Ascending aorta (tissue), 2 donors: ENCODE measurements at places on chromosomes 3 and 15. TPM values are rescaled to one million over a fixed set of nuclear protein-coding genes. Genes with fewer than 3 reads are reported as not detected.

DNA sequence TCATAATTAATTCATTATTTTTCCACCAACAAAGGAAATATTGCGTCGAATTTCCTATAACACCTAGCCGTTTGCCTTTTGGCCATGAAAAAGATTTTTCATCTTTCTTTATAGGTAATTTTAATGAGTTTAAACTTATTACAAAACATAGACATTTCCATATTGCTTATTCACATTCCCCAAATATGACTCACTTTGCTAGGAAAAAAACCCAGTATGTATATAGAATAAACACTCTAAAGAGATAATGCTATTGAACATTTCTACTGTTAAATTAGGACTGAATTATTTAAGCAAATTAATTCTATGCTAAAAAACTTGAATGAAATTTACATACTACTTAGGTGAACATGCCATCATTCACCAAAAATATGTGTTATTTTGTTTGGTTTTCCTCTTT, 16.2 kb downstream of the ZPLD1 start:
- DNase-seq, result no peak

GRCh38 chr3:167653760-167654159, at the start of gene WDR49:
Gene WDR49 (minus strand): TSS chr3:167653942. CDS start chr3:167653425, 517 bp downstream.
- no peak for DNase-seq

DNA sequence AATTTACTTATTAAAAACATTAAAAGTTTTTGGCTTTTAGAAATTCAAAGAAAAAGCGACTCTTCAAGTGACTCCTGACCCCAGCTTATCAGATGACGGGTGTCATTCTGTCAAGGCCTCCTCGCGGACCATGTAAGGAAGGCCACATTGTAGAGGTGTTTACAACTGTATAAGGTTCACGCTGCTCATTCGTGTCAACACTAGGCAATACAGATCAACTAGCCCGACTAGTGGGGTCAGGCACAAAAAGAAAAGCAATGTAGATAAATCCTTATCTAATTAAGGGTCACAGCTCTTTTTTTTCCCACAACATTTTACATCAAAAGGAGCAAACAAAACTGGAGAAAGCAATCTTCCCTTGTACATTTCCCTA, 207.5 kb upstream of the NR2F2 start:
- no peak for DNase-seq

DNA sequence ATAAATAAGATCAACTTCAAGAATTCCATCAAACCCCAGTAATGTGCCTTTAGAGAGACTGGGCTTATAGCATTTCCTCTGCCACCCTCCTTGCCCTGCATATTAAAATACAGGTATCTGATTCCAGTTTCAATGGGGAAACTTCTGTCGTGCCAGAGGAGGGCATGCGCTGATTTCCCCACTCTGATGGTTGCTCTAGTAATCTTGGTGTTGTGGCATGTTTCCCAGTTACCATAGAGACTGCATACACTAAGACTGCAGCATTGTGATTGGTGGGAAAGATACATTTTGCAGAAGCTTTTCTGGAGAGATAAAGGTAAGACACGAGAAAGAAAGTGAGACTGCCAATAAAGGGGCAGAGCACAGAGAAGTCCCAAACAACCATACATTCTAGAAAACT, 225.6 kb downstream of the TIGIT start:
- no peak for DNase-seq

GRCh38 chr3:115113367-115113766, 33.7 kb downstream of the ZBTB20 start:
- no peak for DNase-seq

DNA sequence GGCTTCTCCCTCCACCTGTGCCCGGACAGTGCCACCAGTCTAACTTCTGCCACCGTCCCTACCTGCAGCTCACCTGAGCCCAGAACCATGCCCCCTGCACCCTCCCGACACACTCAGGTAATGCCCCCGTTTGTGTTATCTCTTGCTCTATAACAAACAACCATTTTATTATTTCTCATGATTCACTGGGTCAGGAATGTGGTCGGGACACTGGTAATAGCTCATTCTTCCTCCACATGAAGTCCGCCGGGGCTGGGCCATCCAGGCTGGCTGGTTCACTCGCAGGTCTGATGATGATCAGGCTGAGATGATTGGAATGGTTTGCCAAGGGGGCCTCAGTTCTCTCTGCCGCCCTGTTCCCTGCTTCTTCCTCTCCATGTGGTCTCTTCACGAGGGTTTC, 20.3 kb upstream of the NR2E3 start:
- DNase-seq, result no peak

- no peak for DNase-seq
Measured at GRCh38 chr3:189863031-189863430, 231.8 kb downstream of the TP63 start.

- DNase-seq, result no peak
Measured at GRCh38 chr15:76181705-76182107, 121.9 kb downstream of the TMEM266 start.

DNA sequence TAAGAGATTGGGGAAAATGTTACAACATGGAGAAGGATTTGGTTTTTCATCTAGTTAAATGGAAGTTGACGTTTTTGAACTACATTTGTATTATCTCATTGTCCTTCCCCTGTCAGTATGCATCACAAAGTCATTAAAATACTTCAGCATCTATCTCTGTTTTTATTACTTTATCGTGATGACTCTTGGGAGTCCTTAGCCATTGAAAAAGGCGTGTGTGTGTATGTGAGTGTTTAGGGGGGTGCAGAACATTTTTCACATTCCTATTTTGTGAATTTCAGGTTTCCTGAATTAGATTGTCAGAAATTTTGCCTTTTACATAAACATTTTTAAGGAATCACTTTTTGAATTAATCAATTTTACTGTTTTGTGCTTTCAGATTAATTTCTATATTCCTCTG, 360.6 kb upstream of the SGO1 start:
- DNase-seq, result no peak

DNA sequence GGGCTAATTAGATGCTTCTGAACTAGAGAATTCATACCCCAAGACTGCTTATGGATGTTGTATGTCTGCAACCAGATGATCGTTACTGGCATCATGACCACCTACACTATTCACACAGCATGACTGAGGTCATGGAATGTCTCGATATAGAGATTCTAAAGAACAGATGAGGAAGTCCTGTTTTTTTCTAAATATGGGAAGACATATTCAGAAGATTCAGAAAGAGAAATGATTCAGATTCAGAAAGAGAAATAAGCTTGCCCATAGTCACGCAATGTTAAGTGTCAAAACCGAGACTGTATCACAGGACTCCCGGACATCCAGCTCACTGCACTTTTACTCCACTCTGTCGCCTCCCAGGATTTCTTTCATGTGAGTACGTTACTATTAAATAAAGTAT, 136.2 kb downstream of the TPRG1 start:
- DNase-seq, result no peak

- no peak for DNase-seq
Measured at GRCh38 chr15:94105760-94106159, 125.6 kb upstream of the MCTP2 start.

- DNase-seq, result no peak
Measured at GRCh38 chr3:80405618-80406017, 637.8 kb upstream of the ROBO1 start.

- no peak for DNase-seq
Measured at GRCh38 chr15:33975022-33975565, 6.8 kb downstream of the CHRM5 start.

DNA sequence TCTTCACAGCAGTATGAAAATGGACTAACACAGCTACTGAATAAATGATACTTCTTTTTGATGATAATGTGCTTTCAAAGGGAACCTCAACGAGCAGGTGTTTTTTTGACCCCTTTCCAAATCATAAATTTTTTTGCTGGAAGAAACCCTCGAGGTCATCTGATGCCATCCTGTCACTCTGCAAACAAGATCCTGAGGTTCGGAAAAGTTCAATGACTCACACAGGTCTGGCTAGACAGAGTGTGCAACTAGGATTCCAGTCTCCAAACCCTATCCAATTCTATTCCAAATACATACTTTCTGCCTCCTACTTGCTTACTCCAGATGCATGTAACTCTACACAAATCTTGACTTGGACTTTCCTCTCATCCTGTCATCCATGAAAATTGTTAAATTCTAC, 124.7 kb downstream of the NEDD4 start:
- no peak for DNase-seq

- no peak for DNase-seq
Measured at GRCh38 chr15:83510001-83510400, 62.9 kb downstream of the SH3GL3 start.

GRCh38 chr3:148186881-148187280, 510.8 kb upstream of the AGTR1 start:
- DNase-seq, result no peak

- DNase-seq, result no peak
Measured at GRCh38 chr3:62404321-62404720, 31.0 kb upstream of the FEZF2 start.

GRCh38 chr3:89380016-89380415, 272.6 kb downstream of the EPHA3 start:
- no peak for DNase-seq

DNA sequence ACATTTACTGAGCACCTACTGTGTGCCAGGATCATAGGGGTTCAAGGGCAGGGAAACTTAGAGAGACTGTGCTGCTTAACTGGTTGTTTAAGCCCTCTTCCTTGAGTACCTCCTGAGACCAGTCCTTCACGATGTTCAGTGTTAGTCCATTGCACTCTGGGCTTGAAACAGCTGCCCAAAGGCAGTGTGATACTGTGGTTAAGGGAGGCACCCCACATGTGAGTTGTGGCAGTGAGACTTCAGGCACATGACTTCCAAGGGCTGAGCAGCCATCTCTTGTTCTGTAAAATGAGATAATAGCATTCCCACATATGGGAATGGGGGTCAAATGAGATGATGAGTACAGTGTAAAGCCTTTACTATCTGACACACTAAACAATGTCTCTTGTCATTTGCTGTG, 75.1 kb downstream of the LINGO1 start:
- DNase-seq, result no peak

GRCh38 chr3:151008699-151009098, 36.2 kb upstream of the CLRN1 start:
- no peak for DNase-seq

DNA sequence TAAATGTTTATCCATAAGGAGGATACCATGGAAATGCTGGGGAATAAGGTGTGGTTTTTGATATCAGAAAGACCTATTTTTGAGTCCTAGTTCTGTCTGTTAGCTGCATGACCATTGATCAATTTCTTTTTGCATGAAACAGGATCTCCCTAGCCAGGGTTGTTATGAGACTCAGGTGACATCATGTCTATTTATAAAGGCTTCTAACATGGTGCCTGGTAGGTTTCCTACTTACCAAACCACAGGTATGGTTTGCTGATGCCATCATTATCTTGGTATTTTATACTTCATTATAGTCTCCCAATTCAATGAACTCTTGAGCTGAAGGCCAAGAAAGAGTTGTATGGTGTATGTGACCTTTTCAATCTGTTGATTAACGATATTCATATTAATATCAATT, 144.0 kb downstream of the CLSTN2 start:
- DNase-seq, result no peak

DNA sequence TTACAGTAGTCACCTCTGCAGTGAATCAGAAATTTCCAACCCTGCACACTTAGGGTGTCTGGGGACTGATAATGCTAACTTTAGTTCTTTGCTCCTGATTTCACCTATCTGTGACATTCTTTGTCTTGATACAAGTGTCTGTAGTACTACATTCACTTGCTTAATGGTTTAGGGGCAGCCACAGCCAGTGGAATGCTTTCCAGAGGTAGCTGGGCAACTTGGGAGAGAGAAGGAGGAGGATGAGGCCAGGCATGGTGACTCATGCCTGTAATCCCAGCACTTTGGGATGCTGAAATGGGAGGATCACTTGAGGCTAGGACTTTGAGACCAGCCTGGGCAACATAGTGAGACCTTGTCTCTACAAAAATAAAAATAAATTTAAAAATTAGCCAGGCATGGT, 8.5 kb downstream of the BAHD1 start:
- no peak for DNase-seq

DNA sequence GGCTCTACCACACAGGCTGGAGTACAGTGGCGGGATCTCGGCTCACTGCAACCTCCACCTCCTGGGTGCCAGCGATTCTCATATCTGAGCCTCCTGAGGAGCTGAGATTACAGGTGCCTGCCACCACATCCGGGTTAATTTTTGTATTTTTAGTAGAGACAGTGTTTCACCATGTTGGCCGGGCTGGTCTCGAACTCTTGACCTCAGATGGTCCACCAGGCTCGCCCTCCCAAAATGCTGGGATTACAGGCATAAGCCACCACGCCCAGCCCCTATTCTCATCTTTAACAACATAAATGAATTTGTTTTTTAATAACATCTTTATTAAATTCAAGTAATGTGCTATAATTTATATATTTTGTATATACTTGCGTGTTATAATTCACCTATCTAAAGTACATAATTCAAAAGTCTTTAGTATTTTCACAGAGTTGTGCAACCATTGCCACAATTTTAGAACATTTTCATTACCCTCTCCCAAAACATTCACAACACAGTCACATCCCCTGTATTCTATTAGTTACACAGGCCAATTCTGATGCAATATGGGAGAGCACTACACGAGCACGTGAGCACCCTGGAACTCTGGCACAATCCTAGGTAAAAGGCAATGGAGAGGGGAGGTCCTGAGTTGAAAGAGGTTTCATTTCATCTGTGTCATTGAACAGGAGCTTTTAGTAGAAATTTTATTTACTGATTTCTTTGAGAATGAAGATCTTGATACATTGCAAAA, 21.2 kb upstream of the MTMR14 start:
- no peak for DNase-seq

GRCh38 chr3:16848007-16848406, 36.7 kb upstream of the PLCL2 start:
- DNase-seq, result no peak

- no peak for DNase-seq
Measured at GRCh38 chr3:170724599-170725280, 138.9 kb upstream of the SLC7A14 start.

DNA sequence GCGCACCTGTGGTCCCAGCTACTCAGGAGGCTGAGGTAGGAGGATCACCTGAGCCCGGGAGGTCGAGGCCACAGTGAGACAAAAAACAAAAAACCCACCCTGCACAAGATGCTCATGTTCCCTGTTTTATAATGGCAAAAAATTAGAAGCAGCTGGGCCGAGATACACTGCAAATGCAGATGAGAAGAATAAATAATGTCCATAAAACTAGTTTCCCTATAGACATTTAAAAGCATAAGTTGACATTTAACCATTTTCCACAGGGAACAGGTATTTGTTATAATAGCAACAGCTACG, 537 bp upstream of the SCAP start:
- DNase-seq, result no peak

DNA sequence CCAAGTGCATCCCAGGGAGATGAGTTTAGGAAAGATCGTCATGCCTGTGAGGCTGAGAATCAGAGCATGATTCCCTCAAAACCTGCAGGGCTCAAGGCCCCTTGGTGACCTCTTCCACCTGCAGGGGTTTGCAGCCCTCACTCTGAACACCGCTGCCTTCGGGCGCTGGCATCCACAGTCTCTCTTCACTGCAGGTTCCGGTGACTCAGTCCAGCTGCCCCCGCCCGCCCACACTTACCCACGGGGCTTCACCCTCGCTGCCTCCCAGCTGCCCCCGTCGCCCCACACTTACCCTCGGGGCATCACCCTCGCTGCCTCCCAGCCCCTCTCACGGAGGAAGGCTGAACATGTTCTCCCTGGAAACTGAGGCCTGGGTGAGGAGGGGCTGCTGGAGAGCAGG, 277.1 kb downstream of the XXYLT1 start:
- no peak for DNase-seq

The CHRNA7 gene
- total RNA-seq, result 2.6 TPM

The LEKR1 gene
- not detected for total RNA-seq

The GOLGA8G gene
- total RNA-seq, result not detected

The CYP8B1 gene
- total RNA-seq, result 0.43 TPM

The DOCK3 gene
- total RNA-seq, result 3.9 TPM

The DUOXA2 gene
- 0.32 TPM for total RNA-seq

The RASGRF1 gene
- total RNA-seq, result not detected

The PEX5L gene
- 0.11 TPM for total RNA-seq

The PPARG gene
- 23.5 TPM for total RNA-seq
